ENCODE measurements at places on chromosomes 1 and 21. TPM values are rescaled to one million over a fixed set of nuclear protein-coding genes. Genes with fewer than 3 reads are reported as not detected.

GRCh38 chr1:108722292-108722691, 9.6 kb downstream of the FNDC7 start:
- H3K27ac ChIP-seq = no peak overlapping the region
- H3K4me1 ChIP-seq = no peaks in the 10 kb centered on the region
- H3K36me3 ChIP-seq = no peaks in the 10 kb centered on the region
- no peak overlapping the region for H3K4me3 ChIP-seq

DNA sequence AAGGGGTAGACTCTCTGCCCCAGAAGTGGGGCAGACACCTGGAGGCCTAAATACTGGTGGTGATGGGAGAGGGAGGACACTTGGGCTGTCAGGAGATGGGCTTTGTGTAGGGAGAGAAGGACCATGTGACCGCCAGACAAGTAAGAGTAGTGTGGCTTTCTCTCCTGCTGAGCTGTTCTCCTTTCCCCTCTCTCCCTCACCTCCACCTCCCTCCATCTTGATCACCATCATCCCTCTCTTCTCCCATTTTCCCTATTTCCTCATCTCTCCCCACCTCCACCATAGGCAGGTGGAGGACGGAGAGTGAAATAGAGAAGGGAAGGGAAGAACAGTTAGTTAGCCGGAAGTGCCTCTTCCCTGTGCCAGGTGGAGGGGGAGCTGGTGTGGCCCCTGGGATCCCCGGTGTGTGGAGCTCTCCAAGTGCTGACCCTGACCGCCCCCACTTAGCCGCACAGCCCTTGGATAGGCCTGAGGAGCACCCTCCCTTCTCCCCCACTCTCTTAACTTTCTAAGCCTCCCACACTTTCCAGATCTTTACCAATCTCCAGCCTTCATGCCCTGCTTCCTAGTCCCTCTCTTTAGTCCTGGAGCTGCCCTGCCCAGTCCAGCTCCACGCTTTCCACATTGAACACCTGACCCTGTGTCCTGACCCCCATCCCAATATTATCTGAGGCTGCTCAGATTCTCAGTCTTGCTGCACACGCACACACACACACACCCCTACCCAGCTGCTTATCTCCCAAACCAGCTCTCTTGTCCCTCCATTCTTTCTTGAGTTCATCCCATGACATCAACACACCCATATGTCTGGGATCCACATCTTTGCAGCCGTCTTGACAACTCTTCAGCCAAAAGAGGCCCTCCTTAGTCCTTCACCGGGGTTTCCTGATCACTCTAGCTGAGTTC, 1.5 kb downstream of the CELF3 start:
- peaks cover 9% of the 10 kb centered on the region for H3K4me1 ChIP-seq
- H3K27ac ChIP-seq = no peak overlapping the region
- no peak for DNase-seq
- no peaks in the 10 kb centered on the region for H3K36me3 ChIP-seq

DNA sequence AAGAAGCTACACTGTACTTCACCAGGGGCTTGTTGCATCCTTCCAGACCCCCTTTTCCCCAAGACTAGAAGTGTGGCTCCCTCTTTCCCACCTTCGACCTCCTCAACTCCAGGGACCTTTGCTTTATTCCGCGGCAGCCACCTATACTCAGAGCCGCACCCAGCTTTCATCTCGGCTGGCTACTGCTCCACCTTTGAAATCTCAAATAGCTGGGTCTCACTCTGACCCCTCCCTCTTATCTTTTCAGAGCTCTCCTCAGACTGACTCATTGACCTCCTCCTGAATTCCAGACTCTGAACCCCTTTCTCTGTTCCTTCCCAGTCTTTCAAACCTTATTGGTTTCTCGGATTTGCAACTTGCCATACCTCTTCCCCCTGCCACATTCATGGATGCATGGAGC, 144.7 kb upstream of the JUN start:
- H3K27me3 ChIP-seq = no peaks in the 10 kb centered on the region
- no peaks in the 10 kb centered on the region for H3K36me3 ChIP-seq
- peaks cover 22% of the 10 kb centered on the region for H3K4me1 ChIP-seq
- no peak overlapping the region for H3K4me3 ChIP-seq
- H3K27ac ChIP-seq = no peak overlapping the region

The AK4 gene
- 29.9 TPM for total RNA-seq

- no peak overlapping the region for H3K27ac ChIP-seq
- peaks cover 10% of the 10 kb centered on the region for H3K4me1 ChIP-seq
- no peaks in the 10 kb centered on the region for H3K27me3 ChIP-seq
- H3K4me3 ChIP-seq = no peak overlapping the region
Measured at GRCh38 chr1:21350202-21350885, 60.1 kb upstream of the ECE1 start.

DNA sequence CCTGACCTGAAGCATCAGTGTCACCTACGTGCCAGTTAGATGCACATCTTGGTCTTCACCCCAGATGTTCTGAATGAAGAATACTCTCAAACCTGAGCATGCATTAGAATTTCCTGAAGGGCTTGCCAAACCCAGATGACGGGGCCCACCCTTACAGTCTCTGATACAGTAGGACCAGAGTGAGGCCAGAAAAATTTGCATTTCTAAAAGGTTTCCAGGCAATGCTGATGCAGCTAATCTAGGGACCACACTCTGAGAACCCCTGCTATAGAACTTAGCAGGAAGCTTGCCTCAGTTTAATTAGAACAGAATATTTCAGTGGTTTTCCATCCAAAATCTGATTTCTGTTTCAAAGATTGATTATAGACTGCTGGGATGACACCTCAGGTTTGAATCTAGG, 9.9 kb upstream of the CTBS start:
- H3K36me3 ChIP-seq = no peaks in the 10 kb centered on the region
- no peak for DNase-seq
- H3K27me3 ChIP-seq = no peaks in the 10 kb centered on the region
- no peak overlapping the region for H3K4me3 ChIP-seq
- no peaks in the 10 kb centered on the region for H3K4me1 ChIP-seq

Data from CD8-positive, alpha-beta memory T cell (primary cell).